Thyroid gland (tissue), 4 donors: ENCODE measurements at places on chromosomes 5 and 9. TPM values are rescaled to one million over a fixed set of nuclear protein-coding genes. Genes with fewer than 3 reads are reported as not detected.

DNA sequence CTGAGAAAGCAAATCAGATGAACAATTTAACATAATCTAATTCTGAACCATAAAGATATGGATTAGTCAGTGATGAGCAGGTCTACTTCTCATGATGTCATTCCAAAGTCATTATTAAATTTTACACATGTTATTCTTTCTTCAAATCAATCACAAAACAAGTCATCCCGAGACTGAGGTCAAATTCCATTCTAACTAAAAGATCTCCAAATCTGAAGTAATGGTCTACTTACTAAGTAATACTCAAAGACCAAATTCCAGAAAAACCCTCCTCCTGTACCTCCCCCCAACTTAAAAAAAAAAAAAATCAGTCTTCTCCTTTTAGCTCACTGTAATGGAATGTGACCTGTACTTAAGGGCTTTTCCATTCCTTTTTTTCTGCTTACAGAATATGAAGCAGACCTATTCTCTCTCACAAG lies 4.7 kb downstream of the PFDN1 start:
- no peaks in the 10 kb centered on the region for H3K36me3 ChIP-seq
- H3K4me1 ChIP-seq: peaks cover 40% of the 10 kb centered on the region
- no peak overlapping the region for H3K4me3 ChIP-seq
- no peak for DNase-seq
- H3K27me3 ChIP-seq: no peaks in the 10 kb centered on the region
- H3K27ac ChIP-seq: peak overlapping the region; percentile 69

DNA sequence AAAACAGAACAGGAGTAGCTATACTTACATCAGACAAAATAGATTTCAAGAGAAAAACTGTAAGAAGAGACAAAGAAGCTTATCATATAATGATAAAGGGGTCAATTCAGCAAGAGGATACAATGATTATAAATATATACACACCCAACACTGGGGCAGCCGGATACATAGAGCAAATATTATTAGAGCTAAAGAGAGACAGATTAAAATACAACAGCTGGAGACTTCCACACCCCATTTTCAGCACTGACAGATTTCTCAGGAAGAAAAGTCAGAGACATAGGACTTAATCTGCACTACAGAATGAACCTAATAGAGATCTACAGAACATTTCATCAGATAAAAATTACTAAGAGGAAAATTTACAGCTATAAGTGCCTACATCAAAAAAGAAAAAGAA lies 35.7 kb downstream of the OXCT1 start:
- no peak for DNase-seq

GRCh38 chr5:32400401-32400800 lies 44.1 kb downstream of the ZFR start:
- no peaks in the 10 kb centered on the region for H3K4me1 ChIP-seq
- no peak for DNase-seq
- H3K27me3 ChIP-seq: no peaks in the 10 kb centered on the region
- H3K4me3 ChIP-seq: no peak overlapping the region

DNA sequence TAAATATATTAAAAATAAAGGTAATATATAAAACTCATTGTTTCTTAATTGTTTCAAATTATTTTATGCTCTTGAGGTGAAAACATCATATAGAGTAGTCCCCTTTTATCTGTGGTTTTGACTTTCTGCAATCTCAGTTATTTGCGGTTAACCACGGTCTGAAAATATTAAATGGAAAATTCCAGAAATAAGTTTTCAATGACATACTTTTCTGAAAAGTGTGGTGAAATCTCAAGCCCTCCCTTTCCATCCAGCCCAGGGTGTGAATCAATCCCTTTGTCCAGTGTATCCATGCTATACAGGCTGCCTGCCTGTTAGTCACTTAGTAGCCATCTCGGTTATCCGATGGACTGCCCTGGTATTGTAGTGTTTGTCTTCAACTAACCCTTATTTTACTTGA lies 546.7 kb upstream of the DMAC1 start:
- H3K27ac ChIP-seq: no peak overlapping the region
- no peak for DNase-seq
- no peaks in the 10 kb centered on the region for H3K4me1 ChIP-seq

- H3K4me3 ChIP-seq: no peak overlapping the region
- no peak for DNase-seq
- H3K36me3 ChIP-seq: no peaks in the 10 kb centered on the region
- H3K4me1 ChIP-seq: no peaks in the 10 kb centered on the region
Measured at GRCh38 chr5:38370358-38371100, 112.2 kb downstream of the EGFLAM start.

GRCh38 chr9:31715250-31715649 lies 669.2 kb upstream of the ACO1 start:
- no peaks in the 10 kb centered on the region for H3K4me1 ChIP-seq
- no peaks in the 10 kb centered on the region for H3K36me3 ChIP-seq
- H3K27ac ChIP-seq: no peak overlapping the region
- H3K4me3 ChIP-seq: no peak overlapping the region
- no peaks in the 10 kb centered on the region for H3K27me3 ChIP-seq
- DNase-seq: no peak

GRCh38 chr5:59553992-59554391 lies 339.5 kb downstream of the PDE4D start:
- DNase-seq: no peak
- H3K36me3 ChIP-seq: no peaks in the 10 kb centered on the region
- H3K4me3 ChIP-seq: no peak overlapping the region
- H3K27ac ChIP-seq: no peak overlapping the region

DNA sequence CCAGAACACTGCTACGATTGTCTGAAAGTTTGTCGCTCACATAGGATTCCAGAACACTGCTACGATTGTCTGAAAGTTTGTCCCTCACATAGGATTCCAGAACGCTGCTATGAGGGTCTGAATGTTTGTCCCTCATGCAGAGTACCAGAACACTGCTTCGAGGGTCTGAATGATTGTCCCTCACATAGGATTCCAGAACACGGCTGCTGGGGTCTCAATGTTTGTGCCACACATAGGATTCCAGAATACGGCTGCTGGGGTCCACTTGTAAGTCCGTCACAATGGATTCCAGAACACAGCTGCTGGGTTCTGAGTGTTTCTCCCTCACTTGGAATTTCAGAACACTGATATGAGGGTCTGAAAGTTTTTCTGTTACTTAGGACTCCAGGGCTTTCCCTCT lies 203.3 kb downstream of the FOXD4L6 start:
- H3K36me3 ChIP-seq: no peaks in the 10 kb centered on the region
- H3K4me1 ChIP-seq: no peaks in the 10 kb centered on the region
- DNase-seq: no peak
- no peak overlapping the region for H3K27ac ChIP-seq
- H3K27me3 ChIP-seq: no peaks in the 10 kb centered on the region
- H3K4me3 ChIP-seq: no peak overlapping the region

Gene ADAMTS12
- 5.8 TPM for total RNA-seq

Gene CAVIN4
- 2.1 TPM for total RNA-seq

- no peak overlapping the region for H3K27ac ChIP-seq
- no peaks in the 10 kb centered on the region for H3K27me3 ChIP-seq
- DNase-seq: no peak
- no peaks in the 10 kb centered on the region for H3K4me1 ChIP-seq
Measured at GRCh38 chr5:1809416-1810035, 8.3 kb downstream of the NDUFS6 start.

- peaks cover 31% of the 10 kb centered on the region for H3K4me1 ChIP-seq
- H3K27me3 ChIP-seq: no peaks in the 10 kb centered on the region
- peak; percentile 39 for DNase-seq
- H3K36me3 ChIP-seq: no peaks in the 10 kb centered on the region
- H3K4me3 ChIP-seq: no peak overlapping the region
Measured at GRCh38 chr5:39191216-39191615, 28.1 kb downstream of the FYB1 start.

Gene SLC22A4
- 0.78 TPM for total RNA-seq

- H3K36me3 ChIP-seq: no peaks in the 10 kb centered on the region
- H3K27ac ChIP-seq: no peak overlapping the region
- H3K27me3 ChIP-seq: no peaks in the 10 kb centered on the region
Measured at GRCh38 chr9:107704774-107705173, 215.2 kb upstream of the KLF4 start.

DNA sequence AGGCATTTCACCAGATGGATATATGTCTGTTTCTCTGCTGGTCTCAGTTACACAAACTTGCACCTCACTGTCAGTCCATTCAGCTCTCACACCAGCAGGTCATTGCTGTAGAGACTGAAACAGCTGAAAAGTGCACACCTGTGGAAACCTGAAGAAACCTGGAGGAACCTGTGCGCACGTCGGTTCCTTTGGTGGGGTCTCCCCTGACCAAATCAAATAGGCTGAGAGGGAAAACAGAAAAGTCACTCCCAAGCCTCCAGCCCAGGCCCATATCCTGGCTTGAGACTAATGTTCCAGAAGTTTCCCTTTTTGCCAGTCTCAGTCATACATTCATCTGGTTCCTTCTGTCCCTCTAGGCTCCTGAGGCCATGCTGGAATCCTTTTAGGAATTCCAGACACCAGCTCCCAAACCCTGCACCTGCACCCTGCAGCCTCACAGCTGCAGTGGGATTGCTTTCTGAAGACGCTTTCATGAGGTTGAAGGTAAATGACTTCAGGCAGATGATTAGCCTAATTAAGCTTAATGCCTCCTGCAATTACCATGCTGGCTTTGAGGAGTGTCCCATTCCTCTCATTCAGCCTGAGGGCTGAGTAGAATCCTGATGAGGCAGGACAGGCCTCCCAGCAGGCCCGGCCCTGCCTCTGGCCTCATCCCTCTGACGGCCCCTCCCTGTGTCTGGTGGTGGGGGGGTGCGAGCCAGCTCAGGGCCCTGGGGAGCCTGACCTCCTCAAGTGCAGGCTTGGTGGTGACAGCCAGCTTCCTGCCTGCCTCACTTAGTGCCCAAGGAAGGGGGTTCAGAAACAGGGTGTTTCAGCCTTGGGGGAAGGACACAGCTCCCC lies 24.3 kb upstream of the CXCL14 start:
- H3K4me1 ChIP-seq: no peaks in the 10 kb centered on the region
- DNase-seq: no peak
- no peaks in the 10 kb centered on the region for H3K27me3 ChIP-seq
- no peak overlapping the region for H3K4me3 ChIP-seq

GRCh38 chr5:98095072-98095471 lies 678.4 kb upstream of the RGMB start:
- no peaks in the 10 kb centered on the region for H3K4me1 ChIP-seq
- no peak overlapping the region for H3K27ac ChIP-seq
- no peak for DNase-seq
- H3K27me3 ChIP-seq: no peaks in the 10 kb centered on the region
- no peaks in the 10 kb centered on the region for H3K36me3 ChIP-seq

DNA sequence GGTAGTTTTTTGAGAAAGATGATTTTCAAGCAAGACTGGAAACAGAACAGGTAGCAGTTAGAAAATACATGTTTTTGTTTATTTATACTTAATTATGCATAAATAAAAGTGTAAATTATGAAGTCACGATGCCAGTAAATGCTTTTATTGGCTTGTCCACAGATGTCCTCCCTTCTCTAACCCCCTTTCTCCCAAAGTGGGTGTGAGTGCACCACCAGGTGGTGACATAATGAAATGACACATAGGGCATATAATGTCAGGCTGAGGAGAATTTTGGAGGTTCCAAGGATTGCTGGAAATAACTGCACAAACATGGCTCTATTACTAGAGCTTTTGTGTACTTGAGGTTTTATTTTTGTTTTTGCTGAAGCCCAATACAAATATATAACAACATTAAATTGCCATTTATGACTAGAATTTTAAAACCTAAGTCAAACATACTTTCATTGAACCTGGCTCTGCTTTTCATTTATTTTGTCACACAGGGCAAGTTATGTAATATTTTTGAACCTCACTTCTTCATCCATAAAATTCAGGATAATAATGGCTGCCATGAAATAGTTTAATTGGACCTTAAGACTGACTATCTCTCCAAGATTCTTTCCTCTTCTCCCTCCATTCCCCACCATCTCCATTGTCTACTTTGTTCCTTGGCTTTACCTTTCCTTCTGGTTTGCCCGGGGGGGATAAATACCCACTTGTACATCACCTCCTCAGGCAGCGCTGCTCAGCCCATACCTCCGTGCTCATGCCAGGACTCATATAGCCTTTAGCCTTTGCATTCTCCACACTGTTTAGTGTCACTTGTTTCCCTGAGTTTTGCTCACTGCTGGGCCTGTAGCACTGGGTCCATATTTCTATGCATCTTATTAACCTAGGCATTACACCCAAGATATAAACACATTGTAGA lies 168.8 kb downstream of the PDE4D start:
- H3K36me3 ChIP-seq: no peaks in the 10 kb centered on the region
- H3K4me3 ChIP-seq: no peak overlapping the region
- H3K4me1 ChIP-seq: no peaks in the 10 kb centered on the region
- no peak overlapping the region for H3K27ac ChIP-seq
- DNase-seq: peak; percentile 10
- no peaks in the 10 kb centered on the region for H3K27me3 ChIP-seq

Gene F12
- total RNA-seq: 0.42 TPM

Gene PCSK1
- total RNA-seq: 16.8 TPM

Gene PCDHGA7
- total RNA-seq: 9.8 TPM

DNA sequence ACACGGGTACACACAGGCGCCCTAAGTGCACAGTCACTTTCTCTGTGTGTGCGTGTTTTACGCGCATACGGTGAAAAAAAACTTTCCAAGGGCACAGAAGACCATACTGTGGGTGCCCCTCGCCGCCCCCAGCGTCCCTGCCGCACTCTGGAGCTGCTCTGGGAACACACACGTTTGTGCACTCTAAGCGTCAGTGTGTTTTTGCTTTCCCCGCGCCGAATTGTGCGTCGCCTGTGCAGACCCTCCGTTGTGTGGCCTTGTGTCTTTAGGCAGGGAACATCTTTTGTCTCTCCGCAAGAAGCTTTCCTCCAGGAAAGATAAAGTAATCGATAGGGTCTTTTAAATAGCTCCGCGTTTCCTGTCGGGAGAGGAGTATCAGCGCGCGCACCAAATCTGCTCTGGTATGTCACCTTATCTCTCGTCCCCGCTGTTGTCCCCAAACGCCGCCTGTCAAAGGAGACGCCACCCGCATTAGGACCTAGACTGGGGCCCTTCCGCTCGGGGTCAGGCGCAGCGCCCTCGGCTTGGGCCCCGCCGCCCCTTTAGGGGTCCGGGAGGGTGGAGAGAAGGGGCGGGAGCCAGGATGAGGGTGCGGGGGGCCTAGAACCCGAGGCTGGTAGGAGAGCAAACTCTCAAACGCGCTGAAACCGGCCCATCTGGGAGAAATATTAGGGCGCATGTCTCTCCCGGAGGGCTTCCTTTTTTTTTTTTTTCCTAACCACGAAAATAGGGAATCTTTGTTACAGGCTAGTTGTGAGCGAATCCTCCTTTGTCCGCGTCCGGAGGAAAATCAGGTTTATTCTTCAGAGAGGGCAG lies 10.5 kb upstream of the NKX2-5 start:
- no peak overlapping the region for H3K4me3 ChIP-seq
- DNase-seq: no peak
- peaks cover 11% of the 10 kb centered on the region for H3K4me1 ChIP-seq
- no peak overlapping the region for H3K27ac ChIP-seq

- H3K27me3 ChIP-seq: no peaks in the 10 kb centered on the region
- H3K4me3 ChIP-seq: no peak overlapping the region
- no peaks in the 10 kb centered on the region for H3K4me1 ChIP-seq
- DNase-seq: no peak
Measured at GRCh38 chr9:81874931-81875330, 53.3 kb upstream of the SPATA31D4 start.

Gene TLE4
- 54.8 TPM for total RNA-seq

Gene C9orf40
- total RNA-seq: 3.4 TPM
